Stimulated activated CD4-positive, alpha-beta T cell treated with anti-CD3 and anti-CD28 coated beads, Interleukin-4, amount 100 ng/mL, for 48 hours (primary cell): ENCODE measurements at places on chromosomes 13 and 19.
A peak's percentile ranks its signal among the peaks of the same experiment; 100 is the strongest.

- DNase-seq: no peak
These were observed 2.0 kb upstream of the POLD1 start for GRCh38 chr19:50381881-50382729.

GRCh38 chr13:42396901-42397655 is 125.1 kb downstream of the AKAP11 start:
- DNase-seq: no peak

DNA sequence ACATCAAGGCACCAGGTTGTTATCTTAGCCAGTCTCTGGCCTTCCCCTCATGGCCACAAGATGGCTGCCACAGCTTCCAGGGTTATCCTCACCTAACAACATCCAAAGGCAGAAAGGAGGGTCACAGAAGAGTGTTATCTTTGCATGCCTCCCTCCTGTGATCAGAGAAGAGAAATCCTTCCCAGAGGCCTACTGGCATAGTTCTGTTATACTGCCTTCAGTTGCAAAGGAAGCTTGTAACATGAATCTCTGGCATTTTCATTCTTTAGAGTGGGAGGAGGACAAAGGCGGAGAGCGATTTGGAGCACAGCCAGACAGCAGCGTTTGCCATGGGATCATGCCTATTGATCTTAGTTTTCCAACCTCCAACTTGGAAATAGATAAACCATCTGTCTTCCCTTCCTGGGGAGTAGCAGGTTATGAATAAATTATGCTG is 135.7 kb downstream of the DNAJC15 start:
- no peak for DNase-seq

GRCh38 chr13:97881556-97881955 is 71.9 kb upstream of the IPO5 start:
- DNase-seq: no peak

- DNase-seq: peak; percentile 8
These were observed 62.1 kb downstream of the DGKH start for GRCh38 chr13:42110410-42111155.

- no peak for DNase-seq
These were observed 8.8 kb downstream of the ATP4B start for GRCh38 chr13:113649212-113649611.
